Hematopoietic multipotent progenitor cell treated with erythropoietin and hydrocortisone succinate and interleukin-3 and kit ligand, for 4 days (in vitro differentiated cells): ENCODE measurements at places on chromosomes 11 and 22.

DNA sequence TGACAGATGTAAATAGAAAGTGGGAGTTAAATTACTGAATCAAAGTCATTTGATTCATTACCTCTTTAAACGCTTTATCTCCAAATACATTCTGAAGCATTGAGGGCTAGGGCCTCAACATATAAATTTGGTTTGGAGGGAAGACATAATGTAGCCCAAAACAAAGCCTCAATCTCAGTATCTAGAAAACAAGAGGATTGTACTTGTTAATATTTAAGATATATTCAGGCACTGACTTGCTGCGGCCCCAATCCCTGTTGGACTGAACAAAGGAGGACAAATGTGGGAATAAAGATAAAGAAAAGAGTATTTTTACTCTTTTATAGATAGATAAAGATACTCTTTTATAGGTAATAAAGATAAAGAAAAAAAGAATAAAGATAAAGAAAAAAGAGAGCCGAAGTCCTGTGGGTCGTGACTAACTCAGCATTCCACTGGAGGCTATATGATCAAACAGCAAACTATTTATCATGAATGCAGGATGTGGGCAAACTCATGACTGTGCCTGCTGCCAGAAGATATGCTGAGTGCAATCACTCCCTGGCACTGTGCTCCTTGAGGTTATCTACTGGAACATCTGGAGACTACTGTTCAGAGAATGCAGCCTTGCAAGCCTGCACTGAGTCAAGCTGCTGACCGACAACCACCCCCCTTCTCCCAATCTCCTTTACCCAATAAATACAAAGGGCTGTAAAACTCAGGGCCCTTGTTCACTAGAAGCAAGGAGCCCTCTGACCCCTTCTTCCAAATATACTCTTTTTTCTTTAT, 6.9 kb downstream of the OR10V1 start:
- peak; percentile 94 for DNase-seq

GRCh38 chr11:111077530-111078322, 167.8 kb upstream of the POU2AF2 start:
- DNase-seq = no peak

DNA sequence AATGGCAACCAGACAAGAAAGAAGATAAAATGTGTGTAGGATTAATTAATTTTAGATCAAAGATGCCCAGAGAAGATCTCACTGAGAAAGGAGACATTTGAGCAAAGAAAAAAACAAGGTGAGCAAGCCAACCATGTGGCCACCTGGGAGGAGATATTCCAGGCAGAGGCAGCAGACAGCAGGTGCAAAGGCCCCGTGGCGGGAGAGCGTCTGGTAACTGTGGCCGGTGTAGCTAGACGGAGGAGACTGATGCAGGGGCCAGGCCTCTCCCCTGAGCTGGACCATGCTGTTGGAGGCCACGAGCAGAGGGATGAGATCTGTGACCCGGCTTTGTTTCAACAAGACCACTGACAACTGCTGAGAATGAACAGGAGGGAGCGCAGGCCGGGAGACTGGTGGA, 23.6 kb downstream of the NECTIN1 start:
- DNase-seq = no peak

DNA sequence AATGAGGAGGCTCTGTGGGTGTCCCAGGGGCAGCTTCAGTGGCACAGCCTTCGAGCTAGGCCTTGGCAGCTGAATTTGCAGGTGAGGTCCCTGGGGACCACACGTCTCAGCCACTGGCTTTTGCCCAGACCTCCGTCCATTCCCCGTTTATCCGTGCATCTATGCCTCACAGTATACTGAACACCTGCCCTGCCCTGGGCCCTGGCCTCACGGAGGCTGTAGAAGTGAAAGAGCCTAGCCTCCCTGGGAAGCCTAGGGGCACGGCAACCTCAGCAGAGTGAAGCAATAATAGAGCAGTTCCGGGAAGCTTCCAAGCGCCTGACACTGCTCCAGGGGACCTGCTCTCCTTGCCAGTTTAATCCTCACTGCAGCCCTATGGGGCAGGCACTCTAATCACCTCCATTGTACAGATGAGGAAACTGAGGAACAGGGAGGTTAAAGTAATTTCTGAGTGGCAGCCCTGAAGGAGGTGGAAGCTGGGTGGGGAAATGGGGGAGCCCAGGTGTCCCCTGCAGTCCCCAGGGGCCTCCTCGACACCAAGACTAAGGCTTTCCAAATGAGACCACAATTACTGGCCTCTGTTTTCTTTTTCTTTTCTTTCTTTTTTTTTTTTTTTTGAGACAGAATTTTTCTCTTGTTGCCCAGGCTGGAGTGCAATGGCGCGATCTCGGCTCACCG, 2.7 kb upstream of the NFAM1 start:
- DNase-seq = no peak

- peak; percentile 38 for DNase-seq
Measured at GRCh38 chr22:32617903-32618302, 143.3 kb downstream of the FBXO7 start.

DNA sequence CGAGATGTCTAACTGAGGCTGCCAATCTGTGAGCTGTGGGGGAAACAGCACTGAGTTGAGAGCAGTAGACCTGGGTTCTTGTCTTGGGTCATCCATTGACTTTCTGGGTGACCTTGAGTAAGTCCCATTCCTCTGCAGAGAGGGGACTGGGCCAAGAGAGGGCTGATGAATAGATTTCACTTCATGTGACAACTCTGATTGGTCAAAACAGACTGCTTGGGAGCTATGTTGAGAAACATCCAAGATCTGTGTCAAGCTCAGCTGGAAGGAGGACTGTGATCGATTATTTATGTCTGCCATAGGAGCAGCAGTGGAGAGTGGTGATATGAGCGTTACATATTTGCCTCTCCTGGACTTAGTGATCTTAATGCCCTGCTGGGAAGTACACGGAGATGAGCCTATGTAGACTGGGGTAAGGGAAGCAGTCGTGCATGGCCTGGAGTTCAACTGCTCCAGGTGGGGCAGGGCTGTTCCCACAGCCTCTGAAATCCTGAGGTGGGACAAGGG, 47.7 kb downstream of the OTOG start:
- DNase-seq = no peak

GRCh38 chr11:27229511-27230191, 133.4 kb downstream of the CCDC34 start:
- no peak for DNase-seq

DNA sequence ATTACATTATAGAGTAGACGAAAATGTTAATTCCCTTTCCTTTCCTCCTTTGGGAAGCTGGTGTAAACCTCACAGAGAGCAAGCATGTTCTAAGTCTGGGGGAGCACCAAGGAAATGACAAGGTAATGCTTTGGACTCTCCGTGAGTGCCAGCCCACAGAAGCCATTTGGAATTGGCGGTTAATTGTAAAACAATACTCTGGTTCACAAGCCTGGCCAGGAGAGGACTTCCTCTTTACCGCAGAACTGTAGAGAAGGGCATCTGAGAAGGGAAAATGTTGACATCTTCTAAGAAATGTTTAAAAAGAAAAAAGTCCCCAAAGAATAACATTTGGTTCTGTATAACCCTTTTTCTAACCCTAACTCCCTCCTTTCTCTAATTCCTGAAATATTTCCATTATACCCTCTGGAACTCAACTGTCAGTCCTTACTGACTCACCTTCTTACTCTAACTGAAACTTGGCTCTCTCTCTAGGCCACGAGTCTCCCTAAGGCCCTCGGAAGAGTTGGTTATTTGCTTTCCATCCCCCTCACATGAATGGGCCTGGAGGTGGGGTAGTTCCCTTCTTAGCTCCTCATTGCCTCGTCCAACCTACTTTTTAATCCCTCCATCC, 379.8 kb downstream of the SOX6 start:
- peak; percentile 38 for DNase-seq

DNA sequence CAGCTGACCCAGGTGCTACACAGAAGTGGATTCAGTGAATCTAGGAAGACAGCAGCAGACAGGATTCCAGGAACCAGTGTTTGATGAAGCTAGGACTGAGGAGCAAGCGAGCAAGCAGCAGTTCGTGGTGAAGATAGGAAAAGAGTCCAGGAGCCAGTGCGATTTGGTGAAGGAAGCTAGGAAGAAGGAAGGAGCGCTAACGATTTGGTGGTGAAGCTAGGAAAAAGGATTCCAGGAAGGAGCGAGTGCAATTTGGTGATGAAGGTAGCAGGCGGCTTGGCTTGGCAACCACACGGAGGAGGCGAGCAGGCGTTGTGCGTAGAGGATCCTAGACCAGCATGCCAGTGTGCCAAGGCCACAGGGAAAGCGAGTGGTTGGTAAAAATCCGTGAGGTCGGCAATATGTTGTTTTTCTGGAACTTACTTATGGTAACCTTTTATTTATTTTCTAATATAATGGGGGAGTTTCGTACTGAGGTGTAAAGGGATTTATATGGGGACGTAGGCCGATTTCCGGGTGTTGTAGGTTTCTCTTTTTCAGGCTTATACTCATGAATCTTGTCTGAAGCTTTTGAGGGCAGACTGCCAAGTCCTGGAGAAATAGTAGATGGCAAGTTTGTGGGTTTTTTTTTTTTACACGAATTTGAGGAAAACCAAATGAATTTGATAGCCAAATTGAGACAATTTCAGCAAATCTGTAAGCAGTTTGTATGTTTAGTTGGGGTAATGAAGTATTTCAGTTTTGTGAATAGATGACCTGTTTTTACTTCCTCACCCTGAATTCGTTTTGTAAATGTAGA, 1.7 kb downstream of the MALAT1 start:
- peak; percentile 79 for DNase-seq

DNA sequence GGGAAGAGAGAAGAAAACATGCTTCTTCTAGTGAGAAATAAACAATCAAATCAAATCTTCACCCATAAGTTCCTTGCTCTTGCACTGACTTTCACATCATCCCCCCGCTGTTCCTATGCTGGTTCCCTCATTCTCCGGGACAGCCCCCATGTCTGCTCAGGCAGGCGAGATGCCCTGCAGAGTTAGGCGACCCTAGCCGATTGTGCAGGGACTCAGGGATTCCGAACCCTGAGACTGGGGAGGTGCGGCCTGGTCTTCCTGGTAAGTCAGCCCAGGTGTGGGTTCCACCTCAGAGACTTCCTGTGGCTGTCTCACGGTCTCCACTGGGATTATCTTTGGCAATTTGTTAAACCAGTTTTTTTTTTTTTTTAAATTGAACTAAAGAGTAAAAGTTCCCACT, 6.6 kb downstream of the TTC38 start:
- no peak for DNase-seq

GRCh38 chr11:59137190-59137589, 5.5 kb upstream of the FAM111A start:
- no peak for DNase-seq

DNA sequence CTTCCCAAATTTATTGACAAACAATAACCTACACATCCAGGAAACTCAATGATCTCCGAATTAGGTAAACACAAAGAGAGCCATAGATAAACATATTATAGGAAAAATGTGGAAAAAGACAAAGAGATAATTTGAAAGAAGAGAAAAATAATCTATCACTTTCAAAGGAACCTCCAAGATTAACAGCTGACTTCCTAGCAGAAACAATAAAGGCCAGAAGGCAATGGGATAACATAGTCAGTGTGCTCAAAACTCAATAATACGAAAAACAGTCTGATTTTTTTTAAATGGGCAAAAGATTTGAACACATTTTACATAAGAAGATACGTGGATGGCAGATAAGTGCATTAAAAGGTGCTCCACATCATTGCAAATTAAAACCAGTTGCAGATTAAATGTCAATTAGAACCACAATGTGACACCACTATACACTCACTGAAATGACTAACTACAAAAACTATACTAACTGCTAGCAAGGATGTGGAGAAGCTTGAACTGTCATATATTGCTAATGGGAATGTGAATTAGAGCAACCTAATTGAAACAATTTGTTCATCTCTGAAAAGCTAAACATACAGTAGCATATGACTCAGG, 300.4 kb downstream of the TMEM135 start:
- DNase-seq = no peak

DNA sequence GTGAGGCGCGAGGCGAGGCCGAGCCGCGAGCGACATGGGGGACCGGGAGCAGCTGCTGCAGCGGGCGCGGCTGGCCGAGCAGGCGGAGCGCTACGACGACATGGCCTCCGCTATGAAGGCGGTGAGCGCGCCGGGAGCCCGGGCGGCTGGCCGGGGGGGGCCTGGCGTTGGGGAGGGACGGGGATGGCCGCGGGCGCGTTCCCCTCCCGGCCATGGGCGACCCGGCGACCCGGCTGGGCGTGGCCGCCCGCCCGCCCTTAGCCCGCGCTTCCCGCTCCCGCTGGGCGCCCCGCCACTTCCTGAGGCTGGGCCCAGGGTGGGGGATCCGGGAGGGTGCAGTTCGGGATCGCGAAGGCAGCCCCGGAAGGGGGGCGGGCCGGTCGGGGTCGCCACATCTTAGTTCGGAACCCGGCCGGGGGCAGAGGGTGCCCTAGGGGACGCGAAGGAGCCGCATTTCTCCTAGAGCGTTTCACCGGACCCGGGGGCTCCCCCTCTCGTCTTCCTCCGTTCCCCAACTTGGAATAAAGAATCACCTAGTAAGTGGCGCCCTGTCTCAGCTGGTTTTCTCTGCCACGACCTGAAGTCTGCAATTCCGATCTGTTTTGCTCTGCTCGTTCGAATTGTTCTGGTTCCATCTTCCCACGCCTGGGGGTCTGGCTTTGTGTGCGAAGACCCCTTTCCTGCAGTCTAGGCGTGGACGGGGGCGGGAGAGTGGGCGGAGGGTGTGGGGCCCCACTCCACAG, 536 bp downstream of the YWHAH start:
- DNase-seq = peak; percentile 63

DNA sequence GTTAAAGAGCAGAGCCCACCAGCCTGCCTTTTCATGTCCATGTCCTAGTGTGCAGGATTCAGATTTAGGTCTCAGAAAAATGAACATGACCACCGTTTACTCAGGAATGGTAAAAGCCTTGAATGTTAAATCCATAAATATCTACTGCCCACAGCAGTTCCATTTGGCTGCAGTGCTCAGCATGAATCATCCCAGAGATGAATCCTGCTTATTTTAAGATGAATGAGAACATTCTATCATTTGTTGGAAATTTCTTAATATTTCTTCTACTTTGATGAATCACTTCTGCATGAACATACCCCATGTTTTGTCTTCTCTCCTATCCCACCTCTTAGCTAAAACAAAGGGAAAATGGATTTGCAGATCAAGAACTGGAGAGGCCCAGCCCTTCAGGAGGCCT, 47.5 kb upstream of the AQP11 start:
- no peak for DNase-seq

DNA sequence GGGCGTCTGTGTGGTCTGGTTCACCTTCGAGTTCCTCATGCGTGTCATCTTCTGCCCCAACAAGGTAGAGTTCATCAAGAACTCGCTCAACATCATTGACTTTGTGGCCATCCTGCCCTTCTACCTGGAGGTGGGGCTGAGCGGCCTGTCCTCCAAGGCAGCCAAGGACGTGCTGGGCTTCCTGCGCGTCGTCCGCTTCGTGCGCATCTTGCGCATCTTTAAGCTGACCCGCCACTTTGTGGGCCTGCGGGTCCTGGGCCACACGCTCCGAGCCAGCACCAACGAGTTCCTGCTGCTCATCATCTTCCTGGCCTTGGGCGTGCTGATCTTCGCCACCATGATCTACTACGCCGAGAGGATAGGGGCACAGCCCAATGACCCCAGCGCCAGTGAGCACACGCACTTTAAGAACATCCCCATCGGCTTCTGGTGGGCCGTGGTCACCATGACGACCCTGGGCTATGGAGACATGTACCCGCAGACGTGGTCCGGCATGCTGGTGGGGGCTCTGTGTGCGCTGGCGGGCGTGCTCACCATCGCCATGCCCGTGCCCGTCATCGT, 37.3 kb downstream of the KCNC1 start:
- no peak for DNase-seq
